ENCODE measurements at places on chromosomes 4 and X.
A peak's percentile ranks its signal among the peaks of the same experiment; 100 is the strongest.

GRCh38 chr4:24768006-24768405, 27.4 kb upstream of the SOD3 start:
- no peak for DNase-seq

DNA sequence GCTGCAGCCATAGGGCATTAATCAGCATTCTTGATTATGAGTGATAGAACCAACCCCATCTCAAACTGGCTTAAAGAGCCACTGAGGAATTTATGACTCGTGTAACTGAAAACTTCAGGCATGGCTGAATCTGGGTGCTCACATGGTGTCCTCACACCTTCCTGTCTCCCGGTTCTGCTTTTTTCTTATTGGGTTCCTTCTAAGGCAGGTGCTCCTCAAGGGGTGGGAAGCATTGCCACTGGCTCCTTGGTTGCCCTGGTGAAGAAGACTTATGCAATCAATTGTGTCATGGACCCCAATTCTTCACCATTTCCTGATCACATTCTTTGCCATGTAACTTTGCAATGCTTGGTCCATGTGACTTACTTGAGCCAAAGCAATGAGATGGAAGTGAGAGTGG, 4.3 kb upstream of the ZCCHC4 start:
- DNase-seq = no peak

- DNase-seq = peak; percentile 55
Observed at GRCh38 chrX:107204068-107204605, 2.1 kb downstream of the NUP62CL start.

- no peak for DNase-seq
Observed at GRCh38 chr4:41095192-41095872, 119.0 kb downstream of the APBB2 start.

DNA sequence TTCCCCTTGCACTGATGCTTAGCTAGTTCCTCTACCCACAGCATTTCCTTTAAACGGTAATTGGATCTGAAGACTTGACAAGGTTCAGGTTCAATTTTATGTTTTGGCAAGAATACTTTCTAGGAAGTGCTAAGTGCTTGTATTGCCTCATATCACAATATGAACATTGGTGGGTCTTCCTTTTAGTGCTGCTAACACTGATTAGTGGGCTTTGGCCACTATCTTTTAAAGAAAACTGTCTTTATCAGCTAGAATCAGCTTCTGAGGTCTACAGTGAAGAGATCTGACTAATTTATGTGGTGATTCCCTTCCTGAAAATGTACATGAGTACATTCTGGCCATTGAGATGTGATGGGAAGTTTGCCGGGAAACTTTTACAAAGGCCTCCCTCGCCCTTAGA, 316.7 kb upstream of the KLF3 start:
- peak; percentile 22 for DNase-seq

GRCh38 chr4:70849291-70849690, 9.6 kb upstream of the GRSF1 start:
- DNase-seq = peak; percentile 72

DNA sequence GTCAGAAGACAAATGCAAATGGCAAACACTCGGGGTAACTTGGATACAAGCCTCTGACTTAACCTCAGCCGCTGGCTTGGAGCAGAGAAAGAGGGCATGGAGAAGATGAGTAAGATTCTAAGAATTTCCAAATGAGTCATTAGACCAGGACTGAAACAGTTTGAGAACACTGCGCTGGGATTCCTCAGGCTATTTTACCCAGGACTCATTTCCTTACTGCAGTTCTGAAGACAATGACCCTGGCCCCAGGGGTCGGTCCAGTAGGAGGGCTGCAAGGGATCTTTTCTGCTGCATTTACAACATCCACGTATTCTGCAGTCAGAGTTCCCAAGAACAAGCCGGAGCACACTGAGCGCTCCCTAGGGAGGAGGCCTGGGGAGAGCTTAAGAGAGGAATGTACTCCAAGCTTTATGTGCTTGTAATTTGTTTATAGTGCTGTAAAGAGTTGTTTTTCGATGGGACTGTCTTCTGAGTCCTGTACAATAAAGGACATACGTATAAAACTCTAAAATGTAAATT, 27.3 kb upstream of the SORBS2 start:
- no peak for DNase-seq

- DNase-seq = no peak
Observed at GRCh38 chr4:104906276-104906675, 240.4 kb upstream of the TET2 start.

- DNase-seq = no peak
Observed at GRCh38 chrX:65720381-65720964, 53.0 kb downstream of the MSN start.

DNA sequence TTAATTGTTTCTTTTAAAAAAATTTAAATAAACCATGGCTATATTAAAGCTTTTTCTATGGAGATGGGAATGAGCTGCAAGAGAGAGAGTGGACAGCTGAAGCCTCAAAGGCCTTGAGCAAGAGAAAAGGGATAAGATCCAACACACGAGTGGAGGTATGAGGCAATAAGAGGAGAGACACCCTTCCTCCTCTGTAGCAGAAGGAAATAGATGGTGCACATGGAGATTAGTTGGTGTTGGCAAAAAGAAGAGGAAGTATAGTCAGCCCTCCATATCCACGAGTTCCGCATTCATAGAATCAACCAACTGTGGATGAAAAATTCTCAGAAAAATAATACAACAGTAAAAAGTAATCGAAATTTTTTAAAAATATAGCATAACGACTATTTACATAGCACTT, 3.2 kb downstream of the CXorf38 start:
- DNase-seq = peak; percentile 87

DNA sequence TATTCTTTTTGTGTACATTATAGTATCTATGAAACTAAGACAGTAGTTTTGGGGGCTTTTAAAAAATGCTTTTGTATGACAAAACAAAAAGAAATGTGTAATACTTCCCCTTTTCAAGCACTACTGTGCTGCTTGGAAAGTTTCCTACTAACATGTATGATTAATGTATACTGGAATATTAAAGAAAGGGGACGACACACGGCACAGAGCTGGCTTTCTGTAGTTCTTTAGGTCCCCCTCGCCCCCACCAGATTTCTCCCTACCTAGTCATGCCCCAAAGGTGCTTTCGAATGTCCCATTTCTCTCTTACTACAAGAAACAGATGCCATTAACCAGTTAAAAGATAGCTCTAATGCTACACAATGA, 1.6 kb upstream of the AP1S2 start:
- DNase-seq = peak; percentile 70

- DNase-seq = no peak
Observed at GRCh38 chr4:157425897-157426296, 205.4 kb downstream of the GRIA2 start.

All from OCI-M1 (cell line).